ENCODE measurements at places on chromosomes 7 and 10.

- DNase-seq: no peak
Observed at GRCh38 chr10:105073999-105074398, 432.9 kb downstream of the SORCS3 start.

GRCh38 chr7:158646766-158647474 is 57.7 kb downstream of the NCAPG2 start:
- no peak for DNase-seq

GRCh38 chr7:4178916-4179687 is 503.0 kb upstream of the FOXK1 start:
- DNase-seq: no peak

DNA sequence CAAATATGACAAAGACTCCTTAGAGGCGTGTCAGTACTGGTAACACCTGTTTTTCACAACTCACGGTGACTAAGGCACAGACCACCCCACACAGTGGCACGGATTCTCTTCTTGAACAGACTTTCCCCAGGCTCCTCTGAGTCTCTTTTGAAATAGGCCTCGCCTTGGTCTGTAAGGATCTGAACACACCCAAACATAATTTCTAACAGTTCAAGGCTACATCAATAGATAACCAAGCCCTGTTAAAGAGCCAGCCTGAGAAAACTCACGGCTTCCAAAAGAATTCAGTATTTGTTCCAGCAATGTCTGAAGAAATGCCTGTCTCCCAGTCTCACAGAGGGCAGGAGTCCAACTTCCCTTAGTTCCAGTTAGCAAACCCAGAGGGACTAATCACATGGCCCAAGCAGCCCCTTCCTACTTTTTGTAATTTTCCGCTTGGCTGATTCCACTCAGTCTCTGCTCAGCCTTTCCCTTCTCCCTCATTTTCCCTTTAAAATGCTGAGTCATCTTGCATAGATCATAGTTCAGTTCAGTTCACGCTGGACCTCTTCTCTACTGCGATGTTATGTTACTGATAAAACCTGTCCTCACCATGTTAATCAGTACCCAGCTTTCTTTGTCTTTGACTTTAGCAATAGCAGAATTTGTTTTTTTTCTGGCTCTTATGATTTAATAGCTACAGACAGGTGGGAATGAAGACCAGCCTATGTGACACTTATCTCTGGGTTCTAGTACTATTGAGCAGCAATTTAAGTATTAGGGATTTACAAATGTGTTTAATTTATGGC is 22.6 kb upstream of the AKR1C3 start:
- no peak for DNase-seq

DNA sequence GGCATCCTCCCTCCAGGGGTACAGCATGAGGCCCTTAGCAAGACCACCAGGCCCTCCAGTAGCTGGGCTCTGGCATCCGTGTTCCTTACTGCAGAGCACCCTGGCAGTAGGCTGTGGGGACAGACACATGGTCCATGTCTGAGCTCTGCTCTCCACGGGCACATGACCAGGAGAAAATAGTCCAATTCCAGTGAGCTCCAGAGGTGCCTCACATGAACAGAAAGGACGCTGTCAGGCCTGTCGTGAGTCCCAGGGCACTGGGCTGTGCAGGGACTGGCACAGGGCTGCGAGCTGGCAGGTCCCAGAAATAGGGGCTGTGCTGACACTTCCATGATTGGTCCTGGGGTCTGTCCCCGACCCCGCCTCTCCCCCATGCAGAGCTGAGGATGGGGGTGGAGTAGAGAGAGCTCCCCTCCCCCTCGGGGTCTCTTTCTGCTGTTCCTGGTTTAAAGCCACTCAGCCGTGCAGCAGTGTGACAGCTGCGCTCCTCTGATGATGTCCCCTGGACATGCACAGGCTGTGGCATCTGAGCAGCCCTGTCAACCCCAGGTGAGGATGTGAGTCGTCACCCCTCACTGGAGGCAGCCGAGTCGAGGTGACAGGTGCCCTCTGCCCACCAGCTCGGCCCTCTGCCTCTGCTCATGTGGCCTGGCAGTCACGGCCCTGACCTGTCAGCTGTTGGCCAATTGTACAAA is 25.2 kb upstream of the ZNF488 start:
- DNase-seq: no peak

- DNase-seq: no peak
Observed at GRCh38 chr10:30988831-30989435, 42.7 kb downstream of the ZNF438 start.

- no peak for DNase-seq
Observed at GRCh38 chr10:25026463-25026862, 10.1 kb downstream of the THNSL1 start.

GRCh38 chr10:96984541-96985131 is 152.5 kb downstream of the LCOR start:
- DNase-seq: no peak

DNA sequence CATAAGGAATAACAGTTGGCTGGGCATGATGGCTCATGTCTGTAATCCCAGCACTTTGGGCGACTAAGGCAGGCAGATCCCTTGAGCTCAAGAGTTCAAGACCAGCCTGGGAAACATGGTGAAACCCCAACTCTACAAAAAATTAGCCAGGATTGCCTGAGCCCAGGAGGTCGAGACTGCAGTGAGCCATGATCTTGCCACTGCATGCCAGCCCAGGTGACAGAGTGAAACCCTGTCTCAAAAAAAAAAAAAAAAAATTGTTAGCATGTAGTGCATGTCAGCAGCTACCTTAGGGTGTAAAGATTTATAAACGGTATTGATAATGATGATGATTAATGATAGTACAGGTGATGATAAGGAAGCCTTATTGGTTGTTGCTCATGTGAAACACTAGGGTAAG is 331.2 kb upstream of the FZD1 start:
- DNase-seq: no peak

DNA sequence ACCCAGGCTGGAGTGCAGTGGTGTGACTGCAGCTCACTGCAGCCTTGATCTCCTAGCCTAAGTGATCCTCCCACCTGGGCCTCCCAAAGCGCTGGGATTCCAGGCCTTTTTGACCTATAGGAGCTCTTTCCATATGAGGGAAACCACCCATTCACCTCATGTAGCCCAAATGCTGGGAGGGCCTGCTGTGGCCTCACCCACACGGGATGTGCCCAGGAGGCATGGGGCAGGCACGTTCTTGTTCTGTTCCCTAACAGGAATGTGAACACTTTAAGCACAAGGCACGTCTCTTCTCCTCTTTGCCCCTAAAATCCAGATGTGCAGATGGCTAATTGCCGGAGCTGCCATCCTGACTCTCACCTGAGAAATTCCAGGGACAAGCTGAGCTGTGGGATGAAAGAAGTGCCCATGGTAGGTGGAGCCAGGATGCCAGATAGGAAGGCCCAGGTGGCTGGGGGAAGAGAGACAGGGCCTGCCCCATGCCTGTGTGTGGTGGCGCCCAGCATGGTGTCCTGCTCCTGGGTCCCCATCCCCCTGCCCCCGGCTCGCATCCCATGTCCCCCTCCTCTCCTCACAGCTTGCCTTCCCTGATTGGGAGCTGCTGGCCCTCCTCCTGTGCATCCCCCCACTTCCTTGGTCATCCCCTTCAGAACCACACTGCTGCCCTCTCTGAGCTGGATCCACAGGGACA is 17.3 kb downstream of the CAMK2B start:
- no peak for DNase-seq

GRCh38 chr10:50275650-50276235 is 24.4 kb upstream of the ASAH2 start:
- peak; percentile 19 for DNase-seq

- DNase-seq: no peak
Observed at GRCh38 chr7:29202651-29203069, 8.1 kb downstream of the CHN2 start.

DNA sequence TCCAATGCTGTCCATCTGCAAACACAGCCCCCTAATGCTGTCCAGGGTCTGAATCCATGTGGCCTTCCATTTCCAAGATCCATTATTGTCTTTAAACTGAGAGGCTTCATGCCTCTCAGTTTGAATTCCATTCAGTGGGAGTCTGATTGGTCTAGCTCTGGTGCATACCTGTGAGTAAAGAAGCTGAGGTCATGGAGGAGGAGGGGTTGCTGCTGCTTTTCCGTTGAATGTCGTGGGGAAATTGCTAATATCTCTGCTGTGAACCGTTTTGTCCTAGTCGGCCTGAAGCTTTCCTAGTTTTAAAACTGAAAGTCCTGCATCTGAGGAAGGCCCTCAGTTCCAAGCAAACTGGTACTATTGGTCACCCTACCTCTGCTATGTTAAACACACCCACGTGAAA is 17.7 kb downstream of the SH2D4B start:
- DNase-seq: no peak

GRCh38 chr10:49397036-49397999 is 1.4 kb upstream of the DRGX start:
- DNase-seq: no peak

DNA sequence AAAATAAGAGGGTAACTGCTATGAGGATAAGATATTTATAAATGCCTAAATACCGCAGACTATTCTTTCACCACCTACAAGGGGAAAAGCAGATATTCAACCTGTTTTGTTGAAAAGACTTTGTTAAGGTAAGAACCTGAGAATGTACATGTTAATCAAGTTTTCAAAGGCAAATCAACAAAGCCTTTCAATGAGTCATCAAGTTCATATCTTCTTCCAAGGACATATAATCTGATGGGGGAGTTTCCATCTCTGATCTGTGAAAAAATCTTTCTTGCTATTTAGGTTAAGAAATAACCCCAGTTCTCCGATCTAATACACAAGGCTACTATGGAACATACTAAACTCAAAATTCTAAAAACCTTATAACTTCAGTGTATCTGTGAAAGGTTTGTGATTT is 40.0 kb upstream of the ANLN start:
- DNase-seq: no peak

DNA sequence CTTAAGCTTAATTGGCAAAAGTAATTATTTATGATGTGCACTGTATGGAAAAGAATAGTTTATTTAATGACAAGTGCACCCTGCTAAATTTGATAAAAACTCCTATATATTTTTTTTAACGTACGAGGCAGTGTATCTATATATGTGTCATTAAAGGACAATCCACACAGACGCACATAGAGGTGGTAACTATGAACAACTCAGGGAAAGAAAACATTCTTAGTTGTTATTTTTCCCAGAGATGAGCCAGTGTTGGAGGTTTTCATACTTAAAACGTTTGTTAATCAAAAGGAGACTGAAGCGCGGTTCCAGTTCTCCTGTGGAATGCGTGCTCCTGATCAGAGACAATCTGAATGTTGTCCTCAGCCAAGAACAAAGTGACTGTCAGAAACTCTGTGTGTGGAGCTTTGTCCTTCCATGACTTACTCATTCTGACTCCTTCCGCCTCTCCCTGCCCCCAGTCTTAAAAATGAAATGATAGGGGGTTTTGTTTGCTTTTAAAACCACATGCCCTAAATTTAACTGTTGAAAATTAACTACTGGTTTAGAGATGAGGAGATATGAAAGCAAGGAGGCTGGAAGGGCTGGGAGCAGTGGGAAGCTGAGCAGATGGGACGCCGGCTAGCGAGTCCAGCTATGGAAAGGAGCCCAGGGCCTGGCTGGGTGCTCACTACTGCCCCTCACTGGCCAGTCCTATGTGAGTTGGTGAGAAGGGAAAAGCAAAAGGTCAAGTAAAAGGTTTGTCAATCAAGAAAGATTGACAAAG is 99.6 kb downstream of the SVIL start:
- DNase-seq: no peak

- no peak for DNase-seq
Observed at GRCh38 chr10:105797234-105797890, 1156.3 kb downstream of the SORCS3 start.

DNA sequence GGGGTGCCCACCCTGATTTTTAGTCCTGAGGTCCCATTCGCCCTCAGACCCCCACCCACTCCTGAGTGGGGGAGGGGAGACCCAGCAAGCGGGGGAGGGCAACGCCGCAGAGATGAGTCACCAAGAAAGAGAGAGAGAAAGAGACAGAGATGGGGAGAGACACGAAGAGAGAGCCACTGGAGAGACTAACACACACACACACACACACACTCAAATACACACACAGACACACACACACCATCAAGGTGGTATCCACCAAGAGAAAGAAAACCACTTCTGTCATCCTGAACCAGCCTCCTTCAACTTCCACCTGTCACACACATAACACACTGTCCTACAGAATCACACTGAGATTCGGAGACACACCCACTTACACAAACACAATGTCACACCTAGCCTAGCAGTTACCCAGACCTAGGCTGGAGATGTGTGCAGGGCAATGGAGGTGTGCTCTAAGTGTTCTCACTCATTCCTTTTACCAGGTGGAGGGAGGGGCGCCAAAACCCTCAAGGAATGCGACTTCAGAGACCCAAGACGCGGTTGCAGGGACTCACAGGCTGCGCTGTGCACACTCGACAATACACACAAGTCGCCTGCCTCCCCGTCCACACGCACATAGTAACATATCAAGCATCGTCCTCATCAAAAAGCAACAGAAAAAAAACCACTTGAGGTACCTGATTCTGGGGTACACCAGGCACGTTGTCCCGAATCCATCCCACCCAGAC is 3.9 kb upstream of the VGF start:
- DNase-seq: no peak

- no peak for DNase-seq
Observed at GRCh38 chr10:75860009-75860408, 428.6 kb downstream of the LRMDA start.

DNA sequence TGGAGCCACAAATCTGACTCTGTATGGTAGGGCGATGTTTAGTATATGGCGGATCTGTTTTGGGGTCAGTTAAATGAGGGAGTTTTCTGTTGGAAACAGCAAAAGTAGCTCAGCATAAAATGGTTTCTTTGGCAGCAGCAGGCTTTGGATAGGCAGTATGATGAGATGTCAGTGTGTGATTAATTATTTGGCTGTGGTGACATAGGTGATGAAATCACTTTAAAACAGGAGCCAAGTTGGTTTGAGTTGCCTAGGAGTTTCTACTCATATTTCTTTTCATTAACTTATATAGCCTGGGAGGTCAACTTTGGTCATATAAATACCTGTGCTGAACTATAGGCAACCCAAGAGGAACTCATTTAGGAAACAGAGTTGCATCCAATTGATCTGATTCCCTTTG is 291.2 kb downstream of the LRMDA start:
- no peak for DNase-seq

DNA sequence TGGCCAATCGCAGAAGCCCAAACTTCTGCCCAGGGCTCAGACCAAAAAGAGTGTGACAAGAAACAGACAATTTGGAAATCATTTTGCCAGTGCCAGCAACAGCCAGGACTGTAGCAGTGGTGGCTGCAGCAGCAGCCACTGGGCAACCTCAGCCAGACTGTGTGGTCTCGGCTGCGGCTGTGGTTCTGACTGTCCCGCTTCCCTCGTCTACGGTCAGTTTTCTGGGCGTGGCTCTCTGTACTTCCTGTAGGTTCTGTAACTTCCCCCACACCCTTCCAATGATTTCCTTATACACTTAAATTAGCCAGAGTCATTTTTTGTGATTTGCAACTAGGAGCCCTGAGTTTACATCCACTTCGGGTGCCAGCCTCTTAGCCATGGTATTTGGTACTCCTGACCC is 39.9 kb downstream of the CYTH3 start:
- no peak for DNase-seq

DNA sequence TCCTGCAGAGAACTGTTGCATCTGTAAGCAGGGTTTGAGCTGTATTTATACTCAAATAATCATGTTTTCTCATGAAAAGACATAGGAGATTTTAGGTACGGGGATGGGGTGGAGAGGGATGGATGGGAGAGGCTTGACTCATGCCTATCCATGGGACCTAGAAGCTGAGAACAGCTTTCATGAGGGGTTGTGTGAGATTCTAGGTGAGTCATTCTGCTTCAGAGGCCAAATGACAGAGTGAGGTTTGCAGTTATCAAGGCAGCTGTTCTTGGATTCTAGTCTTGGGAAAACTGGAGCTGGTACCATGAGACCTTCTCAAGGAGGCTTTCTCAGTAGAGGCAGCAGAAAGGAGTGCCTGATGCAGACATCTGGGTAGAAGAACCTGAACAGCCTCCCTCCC is 746.9 kb downstream of the TYW1 start:
- no peak for DNase-seq

Measured in stimulated activated CD4-positive, alpha-beta T cell treated with anti-CD3 and anti-CD28 coated beads, Interleukin-1b, Interleukin-23, amount 100 ng/mL, for 48 hours (primary cell).